ENCODE measurements at places on chromosomes 7 and 10.

- DNase-seq, result no peak
Observed at GRCh38 chr7:2512713-2513112, 6.9 kb upstream of the LFNG start.

GRCh38 chr10:3635697-3636096 lies 149.3 kb downstream of the KLF6 start:
- no peak for DNase-seq

DNA sequence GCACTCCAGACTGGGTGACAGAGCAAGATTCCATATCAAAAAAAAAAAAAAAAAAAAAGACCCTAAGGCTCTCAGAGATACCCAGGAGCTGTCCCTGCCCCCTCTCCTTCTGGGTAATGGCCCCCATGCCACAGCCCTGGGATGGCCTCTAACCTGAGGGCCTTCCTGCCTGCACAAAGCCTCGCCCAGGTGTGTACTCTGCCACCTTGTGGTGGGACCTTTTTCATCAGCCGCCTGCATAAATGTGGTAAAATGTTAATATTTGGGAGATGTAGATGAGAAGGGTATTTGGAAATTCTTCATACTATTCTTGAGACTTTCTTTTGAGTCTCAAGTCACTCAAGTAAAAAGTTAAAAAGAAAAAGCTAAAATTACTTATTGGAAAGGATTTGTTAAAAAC lies 46.3 kb upstream of the RNF216 start:
- DNase-seq, result peak; percentile 30

- DNase-seq, result no peak
Observed at GRCh38 chr10:129194181-129194870, 272.7 kb upstream of the MGMT start.

DNA sequence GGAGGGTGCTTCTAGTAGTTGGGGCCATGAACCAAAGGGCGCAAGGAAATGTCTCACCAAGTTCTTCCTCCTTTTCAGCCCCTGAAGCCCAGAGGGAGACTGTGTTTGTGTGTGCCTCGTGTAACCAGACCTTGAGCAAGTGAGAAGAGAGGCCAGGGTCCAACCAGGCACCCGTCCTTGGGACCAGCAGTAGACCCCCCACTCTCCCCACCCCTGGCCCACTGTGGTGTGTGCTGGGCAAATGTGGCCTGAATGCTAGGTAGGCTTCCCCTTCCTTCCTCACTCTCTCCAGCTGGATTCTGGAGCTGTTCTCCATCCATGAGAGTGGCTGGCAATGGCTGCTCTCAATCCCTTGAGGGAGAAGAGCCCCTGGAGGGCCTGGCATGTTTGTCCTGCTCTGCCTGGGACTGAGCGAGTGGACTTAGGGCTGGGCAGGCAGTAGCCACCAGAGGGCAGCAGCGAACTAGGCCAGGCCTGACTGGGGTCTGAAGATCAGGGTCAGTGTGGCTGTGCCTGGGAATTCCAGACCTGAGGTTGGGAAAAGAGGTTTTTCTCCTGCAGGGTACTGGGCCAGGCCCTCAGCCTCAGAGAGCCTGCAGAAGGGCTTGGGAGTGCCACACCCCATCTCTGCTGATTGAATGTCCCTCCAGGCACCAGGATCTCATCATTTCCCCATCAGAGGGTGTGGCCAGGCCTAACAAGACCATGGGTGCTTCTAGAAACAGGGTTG lies 12.5 kb downstream of the SFRP5 start:
- peak; percentile 19 for DNase-seq

DNA sequence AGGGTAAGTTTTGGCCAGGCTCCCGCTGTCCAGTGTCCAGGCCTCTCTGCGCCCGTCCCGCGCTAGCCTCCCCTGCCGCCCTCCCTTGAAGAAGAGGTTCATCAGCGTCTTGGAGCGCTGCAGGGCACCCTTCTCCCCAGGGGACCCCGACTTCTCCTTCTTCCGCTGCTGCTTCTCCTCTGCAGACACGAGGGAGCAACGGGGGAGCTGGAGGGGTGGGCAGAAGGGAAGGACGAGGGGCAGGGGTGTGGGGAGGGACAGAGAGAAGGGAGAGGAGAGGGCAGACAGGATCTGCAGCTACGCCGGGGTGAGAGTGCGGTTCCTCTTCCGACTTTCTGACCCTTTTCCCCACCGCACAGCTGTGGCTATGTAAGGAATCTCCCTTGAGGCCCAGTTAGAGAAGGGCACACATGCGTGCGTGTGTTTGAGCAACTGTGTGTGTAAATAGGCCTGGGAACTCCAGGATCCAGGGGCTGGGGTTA lies 12.8 kb downstream of the PDZD7 start:
- DNase-seq, result no peak

GRCh38 chr7:30027065-30027456 lies 559 bp upstream of the FKBP14 start:
- DNase-seq, result peak; percentile 14

DNA sequence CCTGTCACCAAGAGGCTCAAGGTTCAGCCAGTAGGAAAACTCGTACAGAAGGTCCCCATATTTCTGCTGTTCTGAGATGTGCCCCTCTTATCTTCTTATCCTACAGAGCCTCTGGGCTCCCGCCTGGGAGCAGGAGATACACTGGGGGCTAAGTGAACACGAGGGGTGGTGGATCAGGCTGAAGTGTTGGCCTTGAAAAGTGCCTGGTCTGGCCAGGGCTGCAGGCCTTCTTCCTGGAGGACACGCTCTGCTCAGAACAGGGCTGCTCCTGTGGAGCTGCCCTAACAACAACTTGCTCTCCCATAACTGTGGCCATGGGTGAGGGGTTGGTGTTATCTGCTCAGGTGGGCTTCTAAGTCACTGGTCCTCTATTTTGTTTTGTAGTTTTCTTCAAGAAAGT lies 33.7 kb downstream of the C10orf120 start:
- no peak for DNase-seq

- DNase-seq, result no peak
Observed at GRCh38 chr7:108650467-108650866, 80.8 kb downstream of the DNAJB9 start.

DNA sequence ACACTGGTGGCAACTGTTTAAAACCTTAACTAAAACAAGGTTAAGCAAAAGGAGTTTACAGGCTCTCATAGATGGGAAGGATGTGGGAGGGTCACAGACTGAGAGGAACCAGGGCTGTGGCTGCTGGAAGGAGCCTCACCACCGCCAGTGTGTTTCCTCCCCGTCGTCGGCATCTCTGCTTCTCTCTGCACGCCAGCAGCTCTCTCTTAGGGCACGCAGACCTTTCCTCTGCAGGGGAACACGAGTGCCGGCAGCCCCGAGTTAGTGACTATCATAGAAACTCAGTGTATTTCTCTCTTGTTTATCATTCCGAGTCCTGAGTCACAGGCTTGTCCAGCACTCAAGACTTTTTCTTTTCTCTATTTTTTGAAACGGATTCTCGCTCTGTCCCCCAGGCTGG lies 8.1 kb upstream of the SH2D4B start:
- no peak for DNase-seq

DNA sequence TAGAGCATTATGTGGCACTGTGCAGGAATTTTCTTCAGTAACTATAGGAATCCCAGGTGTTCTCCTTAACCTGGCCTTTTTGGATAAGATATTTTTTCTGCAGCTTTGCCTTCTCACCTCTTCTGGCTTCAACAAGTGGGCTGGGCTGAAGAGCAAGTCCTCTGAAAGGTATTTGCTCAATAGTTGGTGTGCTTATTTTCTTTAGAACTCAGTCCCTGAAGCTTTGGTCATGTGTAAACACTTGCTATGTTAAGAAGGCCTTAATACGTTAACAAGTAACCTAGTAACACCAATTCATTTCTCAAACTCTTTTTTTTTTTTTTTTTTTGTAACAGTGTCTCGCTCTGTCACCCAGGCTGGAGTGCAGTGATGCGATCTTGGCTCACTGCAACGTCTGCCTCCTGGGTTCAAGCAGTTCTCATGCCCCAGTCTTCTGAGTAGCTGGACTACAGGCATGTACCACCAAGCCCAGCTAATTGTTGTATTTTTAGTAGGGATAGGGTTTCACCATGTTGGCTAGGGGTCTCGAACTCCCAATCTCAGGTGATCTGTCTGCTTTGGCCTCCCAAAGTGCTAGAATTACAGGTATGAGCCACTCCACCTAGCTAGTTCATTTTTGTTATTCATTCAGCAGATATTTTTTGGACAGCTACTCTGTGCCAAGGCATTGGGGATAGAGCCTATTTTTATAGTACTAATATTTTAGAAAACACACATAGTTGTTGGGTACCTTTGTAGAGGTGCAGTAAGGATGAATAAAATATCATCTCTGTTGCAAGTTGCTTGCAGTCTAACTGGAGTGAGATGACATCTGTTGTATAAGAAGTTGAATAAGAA lies 164.6 kb downstream of the SND1 start:
- no peak for DNase-seq

DNA sequence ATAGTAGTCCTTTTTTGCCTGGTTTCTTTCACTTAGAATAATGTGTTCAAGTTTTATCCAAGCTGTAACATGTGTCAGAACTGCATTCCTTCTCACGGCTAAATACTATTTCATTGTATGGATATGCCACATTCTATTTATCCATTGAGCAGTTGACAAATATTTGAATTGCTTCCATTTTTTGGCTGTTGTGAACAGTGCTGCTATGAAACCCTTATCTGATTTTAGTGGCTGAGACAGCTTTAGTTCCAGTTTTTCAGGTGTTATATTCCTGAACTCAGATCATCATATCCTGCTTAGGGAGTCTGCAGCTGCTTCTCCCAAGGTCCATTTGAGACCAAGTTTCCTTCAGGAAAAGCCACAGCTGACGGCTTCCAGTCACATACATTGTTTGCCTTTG lies 339.2 kb downstream of the GRID1 start:
- no peak for DNase-seq

Data from T follicular helper cell (primary cell).